ENCODE measurements at places on chromosomes 12 and 14.
A peak's percentile ranks its signal among the peaks of the same experiment; 100 is the strongest.

DNA sequence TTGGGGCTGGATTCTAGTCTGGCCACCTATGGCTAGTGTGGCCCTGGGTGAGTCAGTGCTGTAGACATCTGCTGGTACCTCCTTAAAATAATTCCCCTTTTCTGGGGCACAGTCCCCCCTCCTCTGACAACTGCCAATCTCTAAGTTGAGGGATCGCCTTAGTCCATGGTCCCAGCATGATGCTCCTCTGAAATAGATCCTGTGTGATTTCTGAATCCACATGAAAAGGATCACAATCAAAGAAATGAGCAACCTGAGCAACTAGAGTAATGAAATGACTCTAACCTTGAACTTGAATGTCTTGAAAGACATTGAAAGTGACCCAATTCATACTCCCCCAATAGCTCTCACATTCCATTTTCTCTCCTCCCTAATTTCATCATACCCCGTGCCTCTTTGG is 332.5 kb downstream of the VRK1 start:
- no peak for DNase-seq

- DNase-seq: no peak
Measured at GRCh38 chr12:31280183-31280582, 45.8 kb downstream of the SINHCAF start.

DNA sequence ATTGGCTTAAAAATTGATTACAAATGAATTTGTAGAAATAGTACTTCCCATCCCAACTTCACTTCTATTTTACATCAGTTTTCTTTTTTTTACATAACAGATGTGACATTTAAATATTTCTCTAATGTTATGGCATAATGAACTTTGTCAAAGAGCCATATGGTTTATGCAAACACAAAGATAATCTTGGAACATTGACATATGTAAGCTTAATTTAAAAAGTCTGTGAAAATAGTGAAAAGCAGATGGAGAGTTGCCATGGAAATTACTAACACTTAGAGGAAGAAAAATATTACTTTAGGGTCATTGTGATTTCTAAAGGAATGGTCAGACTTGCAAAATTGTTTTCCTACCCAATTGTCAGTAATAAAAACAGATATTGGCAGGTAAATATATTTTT is 232.4 kb downstream of the AEBP2 start:
- no peak for DNase-seq

- DNase-seq: no peak
Measured at GRCh38 chr12:28427046-28427445, 236.8 kb downstream of the CCDC91 start.

DNA sequence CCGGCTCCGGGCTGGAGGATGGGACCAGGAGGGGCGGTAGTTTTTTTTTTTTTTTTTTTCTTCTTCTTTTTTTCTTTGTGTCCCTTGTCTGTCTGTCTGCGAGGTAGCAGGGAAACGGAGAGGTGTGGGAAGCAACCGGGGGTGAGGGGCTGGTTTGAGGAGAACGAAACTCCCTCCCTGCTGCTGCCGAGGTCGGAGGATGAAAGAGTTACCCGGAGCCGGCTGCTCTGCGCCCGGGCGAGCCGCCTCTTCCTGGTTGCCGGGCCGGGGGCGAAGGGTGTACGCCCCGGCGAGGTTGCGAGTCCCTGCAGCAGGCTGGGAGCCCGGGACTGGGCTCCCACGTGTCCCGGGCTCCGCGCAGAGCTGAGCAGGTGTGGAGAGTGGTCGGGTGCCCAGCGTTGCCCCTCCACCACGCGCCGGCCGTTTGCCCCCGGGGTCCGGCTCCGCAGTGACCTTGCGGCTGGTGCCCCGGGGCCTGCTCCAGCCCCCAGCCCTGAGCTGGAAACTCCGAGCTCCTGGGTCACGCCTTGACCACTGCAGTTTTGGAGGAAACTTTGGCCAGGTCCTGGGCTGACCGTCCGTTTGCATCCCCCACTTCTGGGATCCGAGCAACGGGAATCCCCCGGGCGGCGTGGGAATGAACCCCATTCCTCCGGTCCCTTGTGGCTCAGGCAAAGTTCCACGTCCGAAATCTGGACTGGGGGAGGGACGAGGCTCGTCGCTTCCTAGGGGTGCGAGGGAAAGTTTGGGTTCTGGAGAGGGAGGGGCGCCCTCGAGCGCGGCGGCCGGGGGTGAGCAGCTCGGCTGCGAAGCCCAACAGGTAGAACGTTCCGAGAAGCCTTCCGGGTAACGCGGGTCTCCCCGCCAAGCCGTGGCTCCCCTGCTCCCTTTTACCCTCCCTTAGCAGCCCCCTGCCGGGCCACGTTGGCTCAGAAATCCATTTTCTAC is 1.3 kb downstream of the CHST11 start:
- peak; percentile 24 for DNase-seq

GRCh38 chr12:53703756-53704155 is 23.5 kb downstream of the CALCOCO1 start:
- DNase-seq: no peak

DNA sequence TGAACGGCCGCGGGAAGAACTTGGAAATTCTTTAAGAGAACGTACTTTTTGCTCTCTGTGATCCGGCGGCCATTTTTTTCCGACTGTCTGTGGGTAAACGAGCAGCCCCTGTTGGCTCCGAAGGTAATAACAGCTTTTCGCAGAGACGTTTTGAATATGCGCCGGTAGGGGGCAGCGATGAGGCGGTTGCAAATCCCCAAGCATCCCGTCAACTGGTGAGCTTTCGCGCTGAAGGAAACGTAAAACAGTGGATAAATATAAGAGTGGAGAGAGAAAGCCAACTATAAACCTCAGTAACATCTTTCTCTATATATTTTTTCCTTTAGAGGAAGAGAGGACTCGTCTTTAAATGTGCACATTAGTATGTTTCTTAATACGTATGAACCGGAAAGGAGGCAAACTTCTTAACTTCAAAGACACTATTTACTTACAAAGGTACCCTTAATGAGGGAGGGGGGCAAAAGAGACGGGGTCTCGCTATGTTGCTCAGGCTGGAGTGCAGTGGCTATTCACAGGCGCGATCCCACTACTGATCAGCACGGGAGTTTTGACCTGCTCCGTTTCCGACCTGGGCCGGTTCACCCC is 9.6 kb upstream of the NEMF start:
- peak; percentile 78 for DNase-seq

GRCh38 chr14:21038441-21039422 is 3.4 kb upstream of the RNASE7 start:
- DNase-seq: peak; percentile 56

- peak; percentile 68 for DNase-seq
Measured at GRCh38 chr14:33617154-33617553, 333.7 kb downstream of the EGLN3 start.

DNA sequence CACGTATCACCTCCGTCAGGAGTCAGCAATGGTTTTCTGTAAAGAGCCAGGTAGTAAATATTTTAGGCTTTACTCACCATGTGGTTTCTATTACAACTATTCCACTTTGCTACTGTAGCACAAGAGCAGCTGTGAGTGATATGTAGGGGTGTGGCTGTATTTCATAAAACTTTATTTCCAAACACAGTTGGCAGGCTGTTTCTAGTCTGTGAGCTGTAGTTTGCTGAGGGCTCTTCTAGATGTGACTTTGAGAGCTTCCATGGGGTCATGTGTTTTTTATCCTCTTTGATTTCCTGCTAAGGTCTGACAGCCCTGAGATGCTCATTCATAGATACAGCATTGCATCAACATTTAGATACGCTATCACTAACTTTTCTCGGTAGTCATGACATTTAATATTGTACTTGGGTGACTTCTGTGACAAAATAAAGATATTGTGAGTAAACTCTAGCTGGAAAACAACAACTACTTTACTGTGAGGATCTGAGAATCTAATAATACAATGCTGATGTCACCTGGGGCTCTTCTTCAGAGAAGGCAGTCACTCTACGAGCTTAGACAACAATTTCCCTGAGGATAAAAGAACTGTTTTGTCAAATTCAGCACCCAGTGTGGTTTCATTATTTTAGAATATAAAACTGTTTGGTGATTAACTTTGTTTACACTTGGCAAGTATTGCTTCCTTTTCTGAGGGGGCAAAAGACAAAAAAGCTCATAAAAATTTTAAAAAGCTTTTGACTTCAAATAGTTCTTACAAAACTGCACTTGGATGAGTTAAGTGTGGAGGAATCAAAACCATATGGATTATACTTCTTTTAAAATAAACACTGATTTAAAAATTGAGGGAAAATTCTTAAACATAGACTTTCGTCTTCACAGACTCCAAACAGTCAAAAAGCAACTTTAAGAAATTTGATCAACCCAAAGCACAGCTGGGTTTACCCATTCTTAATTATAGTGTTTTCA is 231.2 kb upstream of the DCN start:
- DNase-seq: peak; percentile 44

DNA sequence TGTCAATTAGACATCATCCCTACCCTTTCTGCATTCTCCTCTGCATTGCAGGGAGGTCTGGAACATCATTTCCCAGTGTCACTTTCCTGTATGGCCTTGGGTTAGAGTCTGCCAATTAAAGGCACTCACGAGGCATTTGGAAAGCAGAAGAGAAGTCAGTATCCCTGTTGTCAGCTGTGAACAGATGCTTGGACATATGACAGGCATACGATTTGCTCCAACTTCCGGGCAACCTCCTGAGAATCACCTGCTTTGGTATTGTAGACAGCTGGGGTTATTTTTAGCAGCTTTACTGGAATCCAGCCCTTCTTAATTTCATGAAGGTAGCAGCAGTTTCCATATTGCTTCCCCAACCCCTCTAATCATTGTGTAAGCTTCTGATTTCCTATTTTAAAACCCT is 88.7 kb upstream of the DHRS4 start:
- no peak for DNase-seq

GRCh38 chr14:50083467-50084337 is 32.7 kb downstream of the VCPKMT start:
- DNase-seq: no peak

DNA sequence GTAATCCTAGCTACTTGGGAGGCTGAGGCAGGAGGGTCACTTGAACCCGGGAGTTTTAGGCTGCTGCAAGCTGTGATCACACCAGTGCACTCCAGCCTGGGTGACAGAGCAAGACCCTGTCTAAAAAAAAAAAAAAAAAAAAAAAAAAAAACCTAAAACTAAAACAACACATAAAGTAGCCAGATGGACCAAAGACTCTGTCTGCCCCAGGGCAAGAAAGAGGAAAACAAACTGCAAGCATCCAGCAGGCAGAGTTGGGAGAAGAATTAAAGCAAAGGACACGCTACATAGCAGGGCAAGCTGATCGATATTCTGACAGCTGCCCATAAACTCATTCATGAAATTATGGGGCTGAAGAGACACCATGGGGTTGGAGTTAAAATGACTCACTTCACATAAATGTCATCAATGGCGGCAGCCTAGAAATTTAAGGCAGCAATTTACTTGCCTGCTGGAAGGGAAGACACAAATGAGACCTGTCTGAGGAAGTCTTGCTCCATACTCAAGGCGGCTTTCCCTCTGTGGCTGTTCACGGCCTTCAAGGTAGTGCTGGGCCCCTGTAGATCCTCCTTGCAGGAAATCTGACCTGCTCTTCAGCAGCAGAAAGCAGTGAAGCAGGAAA is 259.1 kb upstream of the FKBP4 start:
- DNase-seq: peak; percentile 50

DNA sequence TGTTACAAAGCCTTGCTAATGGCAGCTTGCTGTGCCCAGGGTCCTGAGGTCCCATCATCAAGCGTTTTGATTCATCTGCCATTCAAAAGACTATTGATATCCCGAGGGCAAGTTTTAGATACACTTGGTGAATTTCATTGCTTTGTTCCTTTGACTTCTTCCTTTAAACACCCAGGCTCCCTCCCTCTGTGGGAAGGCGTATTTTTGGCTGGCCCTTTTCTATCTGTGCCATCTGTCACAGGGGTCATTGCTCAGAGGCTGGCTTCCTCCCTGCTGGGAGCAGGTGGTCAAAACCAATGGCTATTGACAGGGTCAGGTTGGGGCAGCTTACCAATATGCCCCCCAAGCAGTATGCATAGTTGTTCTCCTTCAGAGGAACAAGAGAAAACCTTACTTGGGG is 40.0 kb downstream of the SCN8A start:
- no peak for DNase-seq

DNA sequence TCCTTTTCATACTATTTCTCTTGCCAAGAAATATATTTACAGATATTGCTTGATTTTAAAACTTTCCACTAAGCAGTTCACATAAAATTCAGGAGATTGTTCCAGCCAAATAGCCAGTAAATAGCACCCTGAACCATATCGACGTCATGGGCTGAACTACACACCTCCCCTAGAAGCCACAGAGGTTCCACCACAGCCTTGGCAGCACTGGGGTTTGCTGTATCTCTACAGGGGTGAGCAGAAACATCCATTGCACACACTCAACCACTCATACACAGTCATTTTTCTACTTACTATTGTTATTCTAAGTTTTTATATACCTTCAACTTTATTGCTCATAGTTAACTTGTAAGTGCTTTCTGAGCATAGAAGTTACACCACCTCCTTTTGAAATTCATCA is 8.1 kb upstream of the EIF2S3B start:
- DNase-seq: no peak

- DNase-seq: no peak
Measured at GRCh38 chr14:105536051-105536450, 9.7 kb downstream of the TMEM121 start.

- DNase-seq: no peak
Measured at GRCh38 chr14:92819011-92819597, 25.0 kb downstream of the GOLGA5 start.

GRCh38 chr12:96879301-96879700 is 27.8 kb upstream of the NEDD1 start:
- DNase-seq: no peak
